ENCODE measurements at places on chromosomes 13 and 19.
A peak's percentile ranks its signal among the peaks of the same experiment; 100 is the strongest.

GRCh38 chr19:17037966-17038500, 11.4 kb upstream of the CPAMD8 start:
- no peak for DNase-seq

- no peak for DNase-seq
These were observed 122.6 kb upstream of the SLC10A2 start for GRCh38 chr13:103188713-103189326.

DNA sequence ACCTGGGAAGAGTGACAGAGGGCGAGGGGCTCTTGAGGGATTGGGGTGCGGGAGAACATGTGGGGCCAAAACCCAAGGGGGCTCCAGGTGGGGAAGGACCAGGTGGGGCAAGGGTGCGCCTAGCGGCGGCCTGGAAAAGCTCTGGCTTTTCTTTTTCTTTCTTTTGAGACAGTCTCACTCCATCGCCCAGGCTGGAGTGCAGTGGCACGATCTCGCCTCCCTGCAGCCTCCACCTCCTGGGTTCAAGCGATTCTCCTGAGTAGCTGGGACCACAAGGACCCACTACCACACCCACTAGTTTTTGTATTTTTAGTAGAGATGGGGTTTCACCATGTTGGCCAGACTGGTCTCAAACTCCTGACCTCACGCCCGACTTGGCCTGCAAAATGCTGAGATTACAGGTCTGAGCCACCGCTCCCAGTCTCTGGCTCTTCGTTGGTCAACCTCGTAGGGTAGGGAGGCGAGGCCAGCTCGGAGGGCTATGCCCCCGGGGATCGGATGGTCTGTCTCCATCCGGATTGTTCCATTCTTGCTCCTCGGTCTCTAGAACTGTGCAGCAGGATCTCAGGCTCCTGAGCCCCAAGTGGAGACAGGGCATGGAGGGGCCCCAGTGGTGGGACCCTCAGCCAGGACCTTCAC, 3.7 kb downstream of the GADD45B start:
- no peak for DNase-seq

- peak; percentile 70 for DNase-seq
These were observed 1.5 kb downstream of the PLEKHF1 start for GRCh38 chr19:29666578-29667386.

DNA sequence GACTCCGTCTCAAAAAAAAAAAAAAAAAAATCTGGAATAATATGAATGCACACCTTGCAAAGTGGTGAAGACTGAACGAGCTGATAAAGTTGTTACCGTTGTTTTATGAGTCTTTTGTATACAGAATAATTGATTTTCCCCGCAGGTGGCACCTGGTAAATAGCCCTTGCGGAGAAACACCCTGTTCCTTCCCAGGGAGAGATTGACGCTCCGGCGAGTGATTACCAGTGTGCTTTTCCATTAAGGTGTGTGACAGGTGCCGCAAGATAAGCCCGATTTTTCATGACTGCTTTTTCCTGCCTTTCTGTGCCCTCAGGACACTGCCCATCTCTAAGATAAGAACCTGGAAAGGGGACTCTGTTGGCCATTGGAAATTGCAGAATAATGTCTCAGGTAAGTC, 943 bp downstream of the ZNF302 start:
- DNase-seq = no peak

DNA sequence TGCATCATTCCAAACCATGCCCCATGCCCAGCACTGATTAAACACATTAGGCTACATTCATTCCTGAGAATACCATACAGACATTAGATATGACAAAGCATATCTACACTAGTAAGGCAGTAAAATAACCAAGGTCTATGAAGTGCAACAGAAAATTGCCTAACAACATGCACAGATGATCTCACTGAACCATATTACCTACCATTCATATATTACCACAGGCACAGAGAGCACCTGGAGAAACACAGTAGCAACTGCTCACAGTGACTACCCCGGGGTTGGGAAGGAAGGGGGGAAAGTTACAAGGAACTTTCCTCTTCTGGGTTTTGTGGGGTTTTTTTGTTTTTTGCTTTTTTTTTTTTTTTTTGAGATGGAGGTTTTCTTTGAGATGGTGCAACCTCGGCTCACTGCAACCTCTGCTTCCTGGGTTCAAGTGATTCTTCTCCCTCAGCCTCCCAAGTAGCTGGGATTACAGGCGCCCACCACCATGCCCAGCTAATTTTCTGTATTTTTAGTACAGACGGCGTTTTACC, 669.6 kb downstream of the UQCRFS1 start:
- no peak for DNase-seq

Data from activated effector memory CD4-positive, alpha-beta T cell treated with anti-CD3 and anti-CD28 coated beads, Interleukin-2, amount 50 U/mL, for 16 hours (primary cell).